ENCODE measurements at places on chromosomes 11 and 22.

- DNase-seq = no peak
Observed at GRCh38 chr11:102476812-102477211, 24.2 kb upstream of the TMEM123 start.

DNA sequence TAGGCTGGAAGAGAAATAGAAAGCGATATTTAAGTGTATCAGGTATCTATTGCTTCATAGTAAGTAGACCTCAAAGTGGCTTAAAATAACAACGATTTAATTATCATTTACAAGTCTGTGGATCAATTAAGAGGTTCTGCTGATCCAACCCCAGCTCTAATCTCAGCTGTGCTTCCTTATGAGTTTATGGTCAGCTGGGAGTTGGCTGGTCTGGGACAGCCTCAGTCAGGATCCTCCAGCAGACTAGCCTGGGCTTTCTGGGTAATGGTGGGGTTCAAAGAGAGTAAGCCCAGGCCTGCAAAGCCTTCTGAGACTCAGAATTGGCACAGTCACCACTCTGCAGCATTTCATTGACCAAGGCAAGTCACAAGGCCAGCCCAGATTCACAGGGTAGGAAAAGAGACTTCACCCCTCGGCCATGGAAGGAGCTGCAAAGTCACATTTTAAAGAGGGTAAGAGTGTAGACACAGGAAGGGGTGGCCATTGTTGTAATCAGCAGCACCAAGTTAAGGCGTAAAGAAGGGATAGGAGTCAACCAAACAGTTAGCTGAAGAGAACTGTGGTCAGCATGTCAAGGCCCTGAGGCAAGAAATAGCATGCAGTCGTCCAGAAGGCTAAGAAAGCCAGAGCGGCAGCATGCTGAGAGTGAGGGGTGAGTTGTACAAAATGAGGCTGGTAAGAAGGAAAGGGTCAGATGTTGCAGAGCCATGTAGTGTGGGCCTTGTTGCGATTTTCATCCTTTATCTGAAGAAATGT, 168.2 kb downstream of the ETS1 start:
- no peak for DNase-seq

GRCh38 chr11:133681901-133682300, 149.6 kb upstream of the OPCML start:
- DNase-seq = no peak

DNA sequence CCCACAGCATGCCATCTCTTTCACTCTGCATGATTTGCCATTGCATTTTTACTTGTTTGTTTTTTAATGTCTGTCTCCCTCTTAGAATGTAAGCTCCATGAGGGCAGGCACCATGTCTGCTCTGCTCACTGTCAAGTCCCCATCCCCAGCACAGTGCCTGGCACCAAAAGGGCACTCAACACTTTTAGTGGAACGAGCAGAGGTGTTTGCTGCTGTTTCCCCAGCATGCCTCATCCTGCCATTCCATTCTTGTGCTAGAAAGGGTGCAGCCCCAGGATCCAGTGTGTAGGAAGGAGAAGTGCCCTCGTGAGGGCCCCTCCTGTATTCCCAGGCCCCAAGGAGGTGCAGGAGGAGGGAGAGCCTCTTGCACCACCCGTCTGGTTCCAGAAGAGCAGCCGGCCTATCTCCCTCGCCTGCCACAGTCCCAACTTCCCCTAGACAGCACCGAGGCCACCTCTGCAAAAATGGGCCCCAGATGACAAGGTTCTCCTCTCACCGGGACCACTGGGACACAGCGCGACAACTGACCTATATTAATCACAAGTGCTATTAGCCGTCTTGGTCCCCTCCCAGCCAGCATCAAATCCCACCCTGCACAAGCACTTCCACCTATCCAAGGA, 33.3 kb upstream of the CACNG2 start:
- no peak for DNase-seq

- DNase-seq = no peak
Observed at GRCh38 chr11:65573391-65574079, 1.2 kb downstream of the FAM89B start.

All from NCI-H460 (cell line).